ENCODE measurements at places on chromosomes 4 and X. TPM values are rescaled to one million over a fixed set of nuclear protein-coding genes. Genes with fewer than 3 reads are reported as not detected.

Gene EPHA5
- under 0.01 TPM for total RNA-seq

Gene TIGD4
- total RNA-seq = not detected

Gene BTC
- total RNA-seq = 3.1 TPM

Gene CXorf65
- total RNA-seq = not detected

Gene SRPK3
- 0.43 TPM for total RNA-seq

Gene GBA3
- total RNA-seq = under 0.01 TPM

Gene SRPX
- 1.9 TPM for total RNA-seq

Gene MTHFD2L
- total RNA-seq = 35.6 TPM
